ENCODE measurements at places on chromosomes 6 and 20. TPM values are rescaled to one million over a fixed set of nuclear protein-coding genes. Genes with fewer than 3 reads are reported as not detected.

- no peak for DNase-seq
Observed at GRCh38 chr20:19112828-19113227, 99.6 kb upstream of the SLC24A3 start.

DNA sequence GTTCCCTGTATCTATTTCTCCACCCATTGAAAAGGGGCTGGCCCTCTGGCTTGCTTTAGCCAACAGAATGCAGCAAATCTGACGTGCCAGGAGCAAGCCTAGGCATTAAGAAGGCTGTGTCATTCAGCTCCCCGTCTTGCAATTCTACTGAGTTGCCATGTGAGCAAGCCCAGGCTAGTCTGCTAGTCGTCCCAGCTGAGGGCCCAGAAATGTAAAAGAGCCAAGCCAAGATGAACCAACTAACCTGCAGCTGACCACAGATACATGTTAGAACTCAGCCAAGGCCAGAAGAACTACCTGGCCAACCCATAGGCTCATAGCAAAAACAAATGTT is 30.1 kb downstream of the PREP start:
- DNase-seq, result no peak

Gene DEFB132
- not detected for total RNA-seq

DNA sequence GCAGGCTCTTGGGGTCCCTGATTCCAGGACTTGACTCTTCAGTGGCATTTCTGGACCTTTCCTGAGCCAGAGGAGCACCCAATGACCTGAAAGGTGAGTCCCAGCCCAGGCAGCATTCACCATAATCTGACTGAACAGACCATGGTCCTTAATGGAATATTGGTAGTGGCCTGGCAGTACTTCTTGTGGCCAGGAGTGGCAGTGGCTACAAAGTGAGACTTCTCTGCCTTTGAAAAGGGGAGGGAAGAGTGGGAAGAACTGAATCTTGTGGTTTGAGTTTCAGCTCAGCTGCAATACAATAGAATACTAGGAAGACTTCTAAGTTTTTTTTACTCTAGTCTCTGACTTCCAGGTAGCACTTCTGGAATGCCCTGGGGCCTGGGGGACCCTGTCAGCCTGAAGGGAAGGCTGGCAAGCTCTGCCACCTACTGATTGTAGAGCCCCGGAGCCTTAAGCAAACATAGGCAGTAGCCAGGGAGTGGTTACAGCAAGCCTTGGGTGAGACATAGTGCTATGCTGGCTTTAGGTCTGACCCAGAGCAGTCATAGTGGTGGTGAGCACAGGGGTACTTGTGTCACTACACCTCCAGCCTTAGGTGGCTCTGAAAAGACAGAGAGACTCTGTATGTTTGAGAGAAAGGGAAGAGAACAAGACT is 674.2 kb upstream of the MANEA start:
- DNase-seq, result peak; percentile 11

- DNase-seq, result no peak
Observed at GRCh38 chr6:89412071-89413005, at the start of gene RRAGD. TSS of gene RRAGD (minus strand) at chr6:89412273. CDS start at chr6:89411993, 280 bp downstream.

Gene PI3
- 4.6 TPM for total RNA-seq

Gene HRH3
- total RNA-seq, result not detected

- no peak for DNase-seq
Observed at GRCh38 chr6:3400162-3400561, 56.7 kb downstream of the SLC22A23 start.

DNA sequence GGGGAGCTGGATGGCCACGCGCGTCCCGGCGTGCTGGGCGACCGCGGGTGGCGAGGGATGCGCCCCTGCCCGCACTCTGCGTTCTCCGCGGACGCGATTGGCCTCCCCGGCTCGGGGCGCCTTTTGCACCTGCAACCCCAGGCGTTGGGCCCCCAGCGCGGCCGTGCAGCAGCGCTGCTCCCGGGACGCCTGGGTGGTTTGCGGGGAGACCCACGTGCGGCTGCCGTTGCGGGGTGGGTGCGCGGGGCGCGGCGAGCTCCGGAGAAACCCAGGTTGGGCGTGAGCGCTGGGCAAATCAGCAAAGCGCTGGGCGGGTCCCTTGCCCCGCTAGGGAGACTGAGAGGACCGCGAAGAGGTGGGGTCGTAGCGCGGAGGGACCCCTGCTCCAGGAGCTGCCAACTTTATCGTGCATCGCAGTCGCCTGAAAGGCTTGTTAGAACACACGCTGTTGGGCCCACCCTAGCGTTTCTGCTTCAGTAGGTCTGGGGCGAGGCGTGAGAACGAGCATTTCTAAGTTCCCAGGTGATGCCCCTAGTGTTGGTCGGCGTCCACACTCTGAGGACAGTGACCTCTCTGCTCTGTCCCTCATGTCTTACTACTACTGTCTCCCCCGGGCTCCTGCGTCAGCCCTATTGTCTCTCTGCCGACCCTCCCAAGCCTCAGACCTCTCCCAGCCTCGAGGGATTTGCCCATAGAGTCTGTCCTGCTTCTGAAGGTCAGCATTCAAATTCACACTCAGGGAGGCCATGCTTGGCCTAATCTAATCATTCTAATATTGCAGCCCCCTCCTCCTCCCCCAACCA is 538 bp upstream of the ZFP64 start:
- DNase-seq, result peak; percentile 48

DNA sequence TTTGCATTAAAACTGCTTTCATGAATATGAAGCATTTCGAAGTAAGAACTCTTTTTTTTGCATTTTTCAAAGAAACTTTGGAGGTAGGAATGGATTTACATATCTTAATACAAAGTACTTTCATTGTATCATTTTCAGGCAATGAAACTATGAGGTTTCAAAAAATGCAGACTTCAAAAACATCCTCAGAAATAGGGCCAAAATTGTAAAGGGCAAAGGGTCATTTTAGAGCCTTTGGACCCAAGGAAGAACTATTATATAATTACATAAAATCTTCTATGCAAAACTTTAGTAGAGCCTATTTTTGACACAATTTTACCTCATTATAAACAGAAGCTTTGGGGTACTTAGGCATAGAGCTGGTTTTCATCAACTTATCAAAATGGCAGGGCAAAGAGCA is 4.9 kb downstream of the PRKN start:
- DNase-seq, result no peak

DNA sequence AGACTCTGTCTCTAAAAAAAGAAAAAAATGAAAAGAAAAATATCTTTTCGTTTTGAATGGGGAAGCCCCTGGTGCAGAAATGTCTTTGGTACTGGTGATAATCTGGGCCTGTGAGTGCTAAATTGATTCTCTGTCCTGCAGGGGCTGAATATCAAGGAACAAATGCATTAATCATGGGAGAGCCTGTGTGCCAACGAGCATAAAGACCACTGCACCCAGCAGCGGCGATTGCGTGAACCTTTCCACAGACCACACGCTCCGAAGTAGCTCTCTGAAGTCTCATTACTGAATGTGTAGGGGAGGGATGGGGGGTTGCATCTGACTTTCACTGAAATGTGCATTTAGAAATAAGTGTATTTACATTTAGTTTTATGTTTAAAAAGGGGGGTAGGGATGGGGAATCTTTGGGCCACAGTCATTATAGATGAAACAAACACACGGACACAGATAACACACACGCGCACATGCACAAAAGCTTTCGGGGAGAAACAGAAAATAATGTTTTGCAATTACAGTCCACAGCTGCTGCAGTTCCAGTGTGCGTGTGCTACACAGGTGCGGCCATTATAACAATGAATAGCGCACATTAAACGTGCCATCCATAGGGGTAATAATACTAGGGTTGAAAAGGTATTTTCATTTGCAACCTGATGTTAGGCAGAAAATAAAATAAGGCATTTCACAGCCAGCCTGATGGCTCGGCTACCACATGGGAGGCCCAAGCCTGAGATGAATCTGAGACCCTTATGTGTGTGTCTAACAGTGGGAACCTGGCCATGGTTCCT is 154.0 kb downstream of the MBOAT1 start:
- no peak for DNase-seq

DNA sequence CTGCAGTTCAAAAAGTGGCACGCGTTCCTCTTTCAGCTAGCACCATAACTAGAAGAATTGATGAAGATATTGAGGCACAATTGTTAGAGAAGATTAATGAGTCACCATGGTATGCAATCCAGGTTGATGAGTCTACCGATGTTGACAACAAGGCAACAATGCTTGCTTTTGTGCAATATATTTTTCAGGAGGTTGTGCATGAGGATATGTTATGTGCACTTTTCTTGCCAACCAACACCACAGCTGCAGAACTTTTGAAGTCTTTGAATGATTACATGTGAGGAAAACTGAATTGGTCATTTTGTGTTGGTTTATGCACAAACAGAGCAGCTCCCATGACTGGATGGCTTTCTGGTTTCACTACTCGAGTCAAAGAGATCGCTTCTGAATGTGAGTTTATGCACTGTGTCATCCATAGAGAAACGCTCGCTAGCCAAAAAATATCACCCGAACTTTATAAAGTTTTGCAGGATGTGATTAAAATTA is 129.3 kb upstream of the SLC24A3 start:
- DNase-seq, result peak; percentile 36

DNA sequence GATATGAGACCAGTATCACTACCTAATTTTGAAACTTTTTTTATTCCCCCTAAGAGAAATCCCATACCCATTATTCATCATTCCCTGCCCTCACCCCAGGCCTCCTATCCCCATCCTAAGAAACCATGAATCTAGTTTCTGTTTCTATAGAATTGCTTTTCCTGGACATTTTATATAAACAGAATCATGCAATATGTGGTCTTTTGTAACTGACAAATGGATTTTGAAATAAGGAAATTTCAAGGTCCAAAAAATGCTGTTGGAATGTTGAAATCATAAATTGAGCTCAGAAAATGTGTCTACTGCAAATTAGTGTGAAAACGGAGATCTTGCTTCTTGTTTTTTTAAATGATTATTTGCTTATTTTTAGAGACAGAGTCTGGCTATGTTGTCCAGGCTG is 25.1 kb downstream of the RNF217 start:
- no peak for DNase-seq

- DNase-seq, result peak; percentile 79
Observed at GRCh38 chr6:16762550-16763477, 1.6 kb upstream of the ATXN1 start.

Gene TSBP1
- not detected for total RNA-seq

GRCh38 chr6:43917878-43918382 is 147.9 kb downstream of the VEGFA start:
- DNase-seq, result no peak

DNA sequence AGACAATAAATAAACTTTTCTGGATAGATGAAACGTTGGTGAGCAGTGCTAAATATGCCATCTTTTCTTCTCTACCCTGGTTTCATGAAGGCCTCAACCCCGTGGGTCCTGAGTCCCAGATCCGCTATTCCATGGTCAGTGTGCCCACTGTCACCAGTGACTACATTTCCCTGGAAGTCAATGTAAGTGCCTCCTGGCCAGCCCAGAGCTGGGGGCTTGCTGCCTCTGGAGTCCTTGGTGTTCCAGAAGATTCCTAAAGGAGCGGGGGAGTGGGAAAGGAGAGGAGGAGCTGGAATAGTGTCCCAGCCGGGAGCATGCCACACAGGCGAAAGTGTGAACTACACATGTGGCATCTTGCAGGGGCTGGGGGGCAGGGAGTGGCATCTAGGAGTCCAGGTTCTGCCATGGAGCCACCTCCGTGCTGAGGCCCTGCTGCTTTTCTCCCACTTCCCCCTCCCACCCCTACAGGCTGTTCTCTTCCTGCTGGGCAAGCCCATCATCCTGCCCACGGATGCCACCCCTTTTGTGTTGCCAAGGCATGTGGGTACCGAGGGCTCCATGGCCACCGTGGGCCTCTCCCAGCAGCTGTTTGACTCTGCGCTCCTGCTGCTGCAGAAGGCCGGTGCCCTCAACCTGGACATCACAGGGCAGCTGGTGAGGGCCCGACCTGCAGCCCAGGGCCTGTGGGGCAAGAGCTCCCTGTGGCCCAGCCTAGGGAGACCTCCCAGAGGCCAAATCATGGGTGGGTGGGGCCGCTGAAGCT is 10.8 kb downstream of the BPIFB2 start:
- DNase-seq, result no peak

DNA sequence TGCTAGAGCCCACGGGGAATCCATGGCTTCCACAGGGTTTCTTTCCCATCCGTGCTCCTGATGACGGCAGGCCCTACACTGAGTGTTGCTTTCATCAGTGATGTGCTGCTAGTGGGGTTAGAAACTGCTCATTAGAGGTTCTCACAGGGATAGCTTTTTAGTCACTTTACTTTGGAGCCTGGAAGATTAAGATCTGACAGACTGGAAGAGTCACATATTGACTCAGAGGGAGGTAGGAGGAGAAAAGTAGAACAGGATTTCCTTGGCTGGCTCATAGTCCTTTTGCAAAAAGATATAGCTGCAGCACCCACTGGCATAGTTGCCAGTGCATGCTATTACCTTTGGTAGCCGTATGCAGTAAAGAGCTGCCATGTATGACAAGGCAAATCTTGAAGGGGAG is 890.3 kb downstream of the C6orf118 start:
- no peak for DNase-seq

Gene SYNDIG1
- 0.35 TPM for total RNA-seq

DNA sequence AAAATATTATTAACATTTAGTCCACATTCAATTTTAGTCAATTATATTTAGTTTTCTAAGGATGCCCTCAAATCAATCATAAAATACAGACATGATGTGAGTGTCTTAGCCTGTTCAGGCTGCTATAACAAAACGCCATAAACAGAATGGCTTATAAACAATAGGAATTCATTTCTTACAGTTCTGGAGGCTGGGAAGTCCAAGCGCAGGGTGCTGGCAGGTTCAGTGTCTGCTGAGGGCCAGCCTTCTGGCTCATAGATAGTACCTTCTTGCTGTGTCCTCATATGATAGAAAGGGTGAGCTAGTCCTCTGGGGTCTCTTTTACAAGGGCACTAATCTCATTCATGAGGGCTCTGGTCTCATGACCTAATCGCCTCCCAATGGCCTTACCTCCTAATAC is 10.0 kb upstream of the CDC5L start:
- DNase-seq, result no peak

DNA sequence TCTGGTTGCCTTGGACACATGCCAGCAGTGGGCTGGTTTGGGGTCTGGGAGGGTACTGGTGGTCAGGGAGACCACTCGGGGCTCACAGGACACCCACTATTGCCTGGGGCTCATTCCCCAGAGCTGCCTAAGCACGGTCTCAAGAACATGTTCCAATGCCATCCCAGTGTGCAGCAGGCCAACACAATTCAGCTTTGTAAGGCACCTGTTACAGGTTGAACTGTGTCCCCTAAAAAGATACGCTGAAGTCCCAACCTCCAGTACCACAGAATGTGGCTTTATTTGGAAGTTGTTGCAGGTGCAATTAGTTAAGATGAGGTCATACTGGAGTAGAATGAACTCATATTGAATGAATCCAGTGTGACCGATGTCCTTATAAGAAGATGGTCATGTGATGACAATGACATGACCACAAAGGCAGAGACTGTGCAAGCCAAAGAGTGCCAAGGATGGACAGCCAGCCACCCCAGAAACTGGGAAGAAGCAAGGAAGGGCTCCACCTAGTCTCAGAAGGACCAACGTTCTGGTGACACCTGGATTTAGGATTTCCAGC is 13.5 kb upstream of the MAS1 start:
- no peak for DNase-seq

GRCh38 chr6:142731611-142732010 is 213.4 kb downstream of the HIVEP2 start:
- DNase-seq, result no peak

Gene SLC24A3
- total RNA-seq, result not detected

- DNase-seq, result no peak
Observed at GRCh38 chr6:52603000-52603795, 26.3 kb upstream of the TRAM2 start.

GRCh38 chr6:149200282-149200945 is 117.1 kb upstream of the TAB2 start:
- DNase-seq, result no peak

GRCh38 chr6:13924949-13925881 is at the start of gene RNF182:
TSS of gene RNF182 (plus strand) at chr6:13924952. CDS start at chr6:13977120, 52,168 bp downstream.
- DNase-seq, result peak; percentile 35

Gene FOXS1
- not detected for total RNA-seq
